ENCODE measurements at places on chromosomes 16 and 17. TPM values are rescaled to one million over a fixed set of nuclear protein-coding genes. Genes with fewer than 3 reads are reported as not detected.

MEFV gene
- total RNA-seq, result 2.6 TPM

TNFRSF17 gene
- not detected for total RNA-seq

CCL14 gene
- total RNA-seq, result 19.1 TPM

NUPR1 gene
- 52.4 TPM for total RNA-seq

SPATA20 gene
- total RNA-seq, result 27.6 TPM

CCL1 gene
- total RNA-seq, result not detected

P2RX5 gene
- total RNA-seq, result not detected

HBQ1 gene
- not detected for total RNA-seq

NAGS gene
- total RNA-seq, result 3.7 TPM

RGS11 gene
- total RNA-seq, result 2.3 TPM

PRAC1 gene
- total RNA-seq, result not detected

CCDC78 gene
- not detected for total RNA-seq

FBXW10B gene
- total RNA-seq, result 0.25 TPM

CCL8 gene
- total RNA-seq, result not detected

TOM1L2 gene
- total RNA-seq, result 181 TPM

EMP2 gene
- 167 TPM for total RNA-seq

LRRC37A gene
- 2.2 TPM for total RNA-seq

KRTAP4-5 gene
- 0.34 TPM for total RNA-seq

SDR42E1 gene
- 30.5 TPM for total RNA-seq

ZNF385C gene
- total RNA-seq, result not detected

GAST gene
- not detected for total RNA-seq

SKAP1 gene
- 1.2 TPM for total RNA-seq

RAP1GAP2 gene
- total RNA-seq, result 12.9 TPM

KRT15 gene
- 1,380 TPM for total RNA-seq

MARCHF10 gene
- not detected for total RNA-seq

All from lower leg skin (tissue), 4 donors.